CD4-positive, alpha-beta T cell treated with Interleukin-10 for 1 hour (primary cell): ENCODE measurements at places on chromosomes 3 and 15.

DNA sequence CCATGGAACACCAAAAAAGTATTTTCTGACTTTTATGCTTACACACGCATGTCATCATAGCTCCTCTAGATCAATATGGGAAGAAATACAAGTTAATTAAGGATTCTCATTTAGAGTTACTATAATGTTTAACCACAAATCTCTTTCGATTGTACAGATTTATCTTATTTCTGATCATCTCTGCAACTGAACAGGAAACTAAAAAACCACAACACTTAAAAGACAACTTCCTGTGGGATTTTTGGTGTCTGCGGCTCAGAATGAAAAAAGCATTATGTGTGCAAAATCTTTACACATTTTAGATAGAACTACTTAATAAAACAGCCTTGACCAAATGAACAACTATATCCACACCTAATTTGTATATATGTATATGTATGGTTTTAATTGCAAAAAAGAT is 3.0 kb upstream of the TJP1 start:
- DNase-seq = peak; percentile 52

GRCh38 chr3:1848935-1849334 is 249.7 kb upstream of the CNTN4 start:
- no peak for DNase-seq

- DNase-seq = no peak
These were observed 1.4 kb downstream of the ARL14 start for GRCh38 chr3:160678292-160678842.

- DNase-seq = no peak
These were observed 314.3 kb upstream of the RASGRP1 start for GRCh38 chr15:38878926-38879325.

- DNase-seq = no peak
These were observed 74.8 kb downstream of the ADAMTS9 start for GRCh38 chr3:64612916-64613526.

- no peak for DNase-seq
These were observed 35.1 kb downstream of the UBE3A start for GRCh38 chr15:25403771-25404170.

DNA sequence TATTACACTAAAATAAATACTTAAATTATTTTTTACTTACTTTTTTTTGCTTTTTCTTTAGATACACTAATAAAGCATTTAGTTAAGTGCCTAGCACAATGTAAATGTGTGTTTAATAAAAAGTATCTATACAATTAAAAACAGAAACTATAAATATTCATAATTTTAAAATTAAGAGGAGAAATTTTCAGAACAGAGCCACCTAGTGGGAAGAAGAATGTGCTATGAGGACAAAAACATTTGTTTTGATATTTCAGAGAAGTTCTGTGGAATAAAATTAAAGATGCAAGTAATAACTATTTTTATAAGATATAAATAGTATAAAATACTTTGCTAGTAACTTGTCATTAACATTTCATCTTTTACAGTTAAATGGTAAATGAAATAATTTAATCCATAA is 33.6 kb upstream of the PLSCR5 start:
- DNase-seq = no peak

DNA sequence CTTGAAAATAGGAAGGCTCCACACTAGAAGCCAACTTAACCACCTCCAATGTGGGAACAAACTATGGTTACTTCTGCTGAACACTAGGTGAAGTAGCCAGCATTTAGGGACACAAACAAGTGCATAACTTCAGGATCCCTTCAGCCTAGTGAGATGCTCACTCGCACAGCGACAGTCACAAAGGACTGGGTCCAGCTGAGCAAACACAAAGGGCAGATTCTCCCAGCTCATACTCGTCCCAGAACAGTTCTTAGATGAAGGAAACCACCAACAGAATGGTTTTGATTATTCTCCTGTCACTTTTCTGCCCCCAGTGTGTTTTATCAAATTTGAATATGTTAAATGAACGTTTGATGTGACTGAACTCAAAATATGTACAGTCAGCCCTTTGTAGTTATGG is 201.6 kb downstream of the KCNAB1 start:
- DNase-seq = no peak

- DNase-seq = no peak
These were observed 21.2 kb upstream of the IGF2BP2 start for GRCh38 chr3:185846037-185846436.

DNA sequence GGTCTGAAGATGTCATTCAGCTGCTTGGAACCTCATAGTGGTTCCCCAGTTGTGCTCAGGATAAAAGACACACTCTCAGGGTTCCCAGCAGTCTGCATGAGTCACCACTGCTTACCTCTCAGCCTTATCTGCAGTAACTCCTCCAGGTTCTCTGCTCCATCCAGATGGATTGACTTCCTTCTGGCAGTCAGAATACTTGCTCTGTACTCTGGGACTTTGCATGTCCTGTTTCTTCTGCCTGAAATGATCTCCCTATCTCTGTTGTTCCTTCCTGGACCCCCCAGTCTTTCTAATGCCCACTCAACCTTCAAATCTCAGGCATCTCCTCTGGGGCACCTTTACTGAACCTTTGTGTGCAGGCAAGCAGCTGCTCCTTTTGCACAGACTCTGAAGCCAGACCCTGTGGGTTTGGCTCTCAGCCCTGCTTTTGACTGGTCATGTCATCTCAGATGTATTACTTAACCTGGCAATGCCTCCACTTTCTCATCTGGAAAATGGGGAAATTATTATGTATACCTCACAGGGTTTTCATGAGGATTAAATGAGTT is 38.4 kb downstream of the ITPR1 start:
- no peak for DNase-seq

GRCh38 chr3:157310329-157311052 is 126.2 kb upstream of the PTX3 start:
- DNase-seq = no peak

- peak; percentile 50 for DNase-seq
These were observed 453.7 kb downstream of the FOXP1 start for GRCh38 chr3:71129611-71130431.

- no peak for DNase-seq
These were observed 251.4 kb upstream of the TGFBR2 start for GRCh38 chr3:30354972-30355371.

DNA sequence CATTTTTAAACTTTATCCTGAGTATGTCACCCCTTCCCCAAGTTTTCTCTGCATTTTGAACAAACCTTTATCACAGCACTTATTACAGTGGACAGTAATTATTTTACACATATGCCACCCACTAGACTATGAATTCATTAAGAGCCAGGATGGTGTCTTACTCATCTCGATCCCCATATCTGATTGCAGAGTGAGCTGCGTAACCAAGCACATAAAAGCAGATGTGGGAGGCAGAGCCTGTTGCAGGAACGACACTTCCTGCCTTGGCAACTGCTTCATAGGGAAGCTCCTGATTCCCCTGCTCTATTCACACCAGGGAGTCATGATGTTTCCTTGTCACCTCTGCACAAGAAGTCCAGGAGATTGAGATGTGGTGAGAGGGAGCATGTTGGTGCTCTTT is 91.1 kb downstream of the MINAR1 start:
- no peak for DNase-seq

- DNase-seq = no peak
These were observed 29.2 kb downstream of the TMOD2 start for GRCh38 chr15:51780636-51781035.

GRCh38 chr15:71195242-71195641 is 80.0 kb downstream of the THSD4 start:
- DNase-seq = no peak

DNA sequence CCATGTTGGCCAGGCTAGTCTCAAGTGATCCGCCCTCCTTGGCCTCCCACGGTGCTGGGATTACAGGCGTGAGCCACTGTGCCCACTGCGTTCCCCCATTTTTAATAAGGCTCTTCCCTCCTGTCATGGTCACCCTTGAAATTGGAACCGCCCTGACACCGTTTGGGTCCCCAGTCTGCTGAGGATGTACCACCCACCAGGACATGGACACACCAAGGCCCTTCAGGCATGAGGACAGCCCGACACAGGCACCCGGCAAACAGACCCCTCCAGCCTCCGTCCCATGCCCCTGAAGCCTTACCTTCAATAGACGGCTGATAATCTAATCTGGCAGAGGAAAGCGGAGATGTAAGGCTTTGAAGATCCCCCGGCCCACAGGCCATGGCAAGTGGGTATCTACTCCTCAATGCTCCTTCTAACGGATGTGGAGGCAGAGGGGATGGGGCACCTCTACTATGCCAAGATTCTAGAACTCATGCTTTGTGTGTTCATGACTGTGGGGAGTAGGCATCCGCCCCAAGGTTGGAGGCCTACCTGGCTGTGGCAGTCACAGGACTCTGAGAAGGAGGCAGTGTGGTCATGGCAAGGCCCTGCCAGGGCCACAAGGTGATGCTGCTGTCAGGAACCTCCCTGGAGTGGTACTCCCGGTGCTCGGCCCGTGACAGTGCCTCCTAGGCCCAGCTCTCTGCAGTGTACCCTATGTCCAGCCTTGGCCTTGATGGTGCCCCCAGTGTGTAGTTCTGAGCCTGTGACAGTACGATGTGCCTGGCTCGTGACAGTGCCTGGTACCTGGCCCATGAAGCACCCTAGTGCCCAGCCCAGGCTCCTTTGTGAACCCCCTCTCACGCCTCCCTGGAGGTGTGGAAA is 18.6 kb upstream of the PRSS50 start:
- DNase-seq = no peak

- no peak for DNase-seq
These were observed 369.0 kb upstream of the CCDC54 start for GRCh38 chr3:107008213-107008612.

- no peak for DNase-seq
These were observed 18.4 kb upstream of the KLF13 start for GRCh38 chr15:31308185-31308639.

GRCh38 chr3:14162178-14162577 is 16.2 kb downstream of the XPC start:
- no peak for DNase-seq

- no peak for DNase-seq
These were observed 310.7 kb upstream of the ZNF717 start for GRCh38 chr3:76096036-76096435.

DNA sequence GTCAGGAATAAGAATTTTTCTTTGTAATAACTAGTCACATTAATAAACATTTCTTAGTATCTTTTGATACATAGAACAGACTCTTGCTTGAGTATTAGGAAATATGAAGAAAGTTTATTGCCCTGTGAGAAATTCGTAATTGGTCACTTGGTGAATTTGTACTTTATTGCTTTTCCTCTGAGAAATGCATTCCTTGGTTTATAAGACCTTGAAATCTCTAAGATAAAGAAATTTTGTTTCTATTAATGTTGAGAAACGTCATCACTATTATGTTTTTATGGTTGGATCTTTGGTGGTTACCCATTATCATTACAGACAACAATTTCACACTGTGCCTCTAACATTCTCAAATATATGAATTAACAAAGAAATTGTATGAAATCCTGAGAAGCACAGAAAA is 652.0 kb upstream of the NECTIN3 start:
- no peak for DNase-seq

- no peak for DNase-seq
These were observed 54.3 kb downstream of the HMG20A start for GRCh38 chr15:77475001-77475400.

DNA sequence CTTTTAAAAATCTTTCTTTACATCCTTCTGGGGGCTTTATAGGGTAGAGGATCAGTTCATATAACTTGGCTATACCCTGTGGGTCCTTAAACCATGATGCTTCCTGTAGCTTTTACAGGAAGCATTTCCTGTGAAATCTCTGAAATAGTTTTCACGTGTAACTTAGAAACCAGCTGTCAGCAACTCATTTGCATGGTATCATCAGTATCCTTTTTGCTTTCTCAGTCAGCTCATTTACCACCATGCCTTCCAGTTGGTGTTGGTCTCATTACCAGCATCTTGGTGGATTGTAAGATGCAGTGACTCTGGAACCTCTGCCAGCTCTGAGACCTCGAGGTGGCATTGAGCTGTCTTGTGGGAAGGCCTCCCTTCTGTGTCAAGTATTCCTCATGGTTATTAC is 96.7 kb upstream of the MYZAP start:
- no peak for DNase-seq

- DNase-seq = no peak
These were observed 204.4 kb downstream of the RYR3 start for GRCh38 chr15:33515121-33515520.

DNA sequence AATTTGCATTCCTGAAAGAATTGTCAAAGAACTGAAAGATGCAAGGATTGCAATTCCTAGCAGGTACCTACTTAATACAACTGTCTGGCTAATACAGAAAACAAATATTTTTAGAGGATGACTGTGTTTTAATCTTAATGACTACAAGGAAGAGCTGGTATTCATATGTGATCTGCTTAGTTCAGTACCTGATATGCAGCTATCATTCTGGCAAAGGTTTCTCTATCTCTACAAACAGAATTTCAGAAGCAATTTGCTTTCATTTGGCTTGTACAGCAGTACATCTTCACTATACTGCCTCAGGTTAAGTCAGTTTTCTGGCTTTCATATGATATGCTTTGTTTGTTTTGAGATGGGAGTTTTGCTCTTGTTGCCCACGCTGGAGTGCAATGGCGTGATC is 51.3 kb downstream of the TBL1XR1 start:
- no peak for DNase-seq

DNA sequence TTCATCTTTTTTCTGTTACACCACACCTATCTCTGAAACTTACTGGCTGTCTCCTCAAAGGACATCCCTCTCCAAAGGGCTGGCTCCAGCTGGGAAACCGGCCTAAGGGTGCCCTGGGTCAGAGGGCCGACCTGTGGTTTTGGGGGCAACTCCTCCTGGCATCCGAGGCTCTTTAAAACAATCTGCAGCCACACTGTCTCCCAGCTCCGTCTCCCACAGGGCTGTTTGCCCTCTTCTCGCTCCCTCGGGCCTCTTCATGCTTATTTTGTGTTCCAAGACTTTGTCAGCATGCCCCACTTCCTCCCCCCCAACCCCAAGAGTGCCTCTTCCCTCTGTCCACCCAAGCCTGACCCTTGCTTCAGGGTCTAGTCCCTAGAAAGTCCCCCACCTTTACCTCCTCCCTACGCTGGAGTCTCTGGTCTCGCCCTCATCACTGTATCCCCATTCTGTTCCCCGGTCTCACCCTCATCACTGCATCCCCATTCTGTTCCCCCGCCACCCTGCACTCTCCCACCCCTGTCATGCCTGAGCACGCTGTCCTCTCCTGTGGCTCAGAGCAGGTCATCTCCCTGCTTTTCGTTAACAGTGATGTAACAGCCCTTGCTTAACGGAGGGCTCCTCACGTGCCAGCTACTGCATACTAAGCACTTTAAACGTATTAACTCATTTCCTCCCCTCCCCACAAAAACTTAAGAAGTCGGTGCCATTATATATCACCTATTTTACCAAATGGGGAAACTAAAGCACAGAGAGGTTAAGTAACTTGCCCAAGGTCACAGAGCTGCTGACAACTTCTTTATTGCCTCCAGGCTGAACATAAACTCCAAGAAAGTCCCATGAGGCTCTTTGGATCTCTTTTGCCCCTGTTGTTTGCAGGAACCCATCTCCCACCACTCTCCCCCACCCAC is 1.1 kb upstream of the CSK start:
- DNase-seq = peak; percentile 73

DNA sequence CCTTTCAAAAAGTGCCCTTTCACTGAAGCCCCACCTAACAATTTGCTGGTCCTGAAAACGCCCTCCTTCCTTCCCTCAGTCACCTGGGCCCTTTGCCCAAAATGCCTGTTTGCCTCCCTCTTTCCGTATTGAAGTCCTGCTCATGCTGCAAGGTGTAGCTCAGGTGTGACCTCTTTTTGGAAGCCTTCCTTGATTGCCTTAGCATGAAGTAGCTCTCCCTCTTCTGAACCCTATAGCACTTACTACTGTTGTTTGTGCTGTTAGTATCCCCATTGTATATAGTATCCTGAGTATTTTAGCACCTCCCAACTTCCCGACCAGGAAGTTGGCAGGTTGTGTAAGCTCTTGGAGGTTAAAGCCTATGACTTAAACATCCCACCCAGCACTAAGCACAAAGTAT is 1.7 kb downstream of the PLS1 start:
- DNase-seq = no peak

- no peak for DNase-seq
These were observed 579.5 kb downstream of the PDCD6IP start for GRCh38 chr3:34377961-34378360.
